ENCODE measurements at places on chromosomes 5 and 9.

DNA sequence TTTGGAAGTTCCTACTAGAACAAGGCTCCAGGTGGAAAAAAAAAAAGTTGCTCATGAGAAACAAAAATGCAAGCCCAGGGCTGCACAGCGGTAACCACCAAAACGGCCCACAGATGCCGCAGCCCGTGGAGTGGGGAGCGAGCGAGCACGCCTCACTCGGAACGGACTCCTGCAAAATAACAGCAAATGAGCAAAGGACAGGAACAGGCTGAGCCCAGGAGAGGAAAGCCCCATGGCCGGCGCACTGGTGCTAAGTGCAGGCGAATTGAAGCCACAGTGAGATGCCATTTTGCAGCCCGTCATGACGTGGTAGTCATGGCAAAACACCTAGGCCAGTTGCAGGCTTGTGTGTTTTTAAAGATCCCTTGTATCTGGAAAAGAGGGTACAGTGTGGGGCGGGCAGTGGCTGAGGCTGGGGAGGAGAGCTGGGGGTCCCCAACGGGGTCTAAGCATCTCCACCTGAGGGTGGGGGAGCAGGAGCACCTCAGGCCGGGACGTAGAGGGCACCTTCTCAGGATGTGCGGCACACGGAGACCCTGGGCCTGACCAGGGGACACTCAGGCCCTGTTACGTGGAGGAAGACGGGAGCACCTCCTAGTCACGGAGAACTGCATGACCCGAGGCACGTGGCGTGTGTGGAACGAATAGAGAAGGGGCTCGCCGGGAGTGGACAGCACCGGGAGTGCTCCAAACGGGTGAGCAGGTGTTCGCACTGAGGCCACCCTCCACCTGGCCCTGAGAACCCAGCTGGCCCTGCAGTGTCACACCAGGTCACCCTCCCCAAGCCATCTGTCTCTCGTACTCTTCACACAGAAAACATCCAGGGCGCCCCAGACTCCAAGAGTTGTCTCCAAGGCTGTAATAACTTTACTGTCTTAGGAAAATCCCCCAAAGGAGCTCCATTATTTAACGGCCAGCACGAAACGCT is 10.7 kb downstream of the GRM6 start:
- no peak for DNase-seq

DNA sequence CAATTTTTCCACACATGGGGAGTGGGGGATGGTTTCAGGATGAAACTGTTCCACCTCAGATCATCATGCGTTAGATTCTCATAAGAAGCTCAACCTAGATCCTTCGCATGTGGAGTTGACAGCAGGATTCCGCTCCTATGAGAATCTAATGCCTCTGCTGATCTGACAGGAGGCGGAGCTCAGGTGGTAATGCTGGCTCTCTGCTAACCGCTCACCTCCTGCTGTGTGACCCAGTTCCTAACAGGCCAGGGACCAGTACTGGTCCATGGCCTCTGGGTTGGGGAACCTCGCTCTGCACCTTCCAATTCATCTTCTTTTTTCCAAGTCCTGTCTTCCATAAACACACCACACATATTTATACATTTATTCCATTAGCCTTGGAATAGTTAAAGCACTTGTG is 33.0 kb downstream of the POU5F2 start:
- DNase-seq = no peak

- no peak for DNase-seq
These were observed 50.7 kb downstream of the SSBP2 start for GRCh38 chr5:81700166-81700565.

DNA sequence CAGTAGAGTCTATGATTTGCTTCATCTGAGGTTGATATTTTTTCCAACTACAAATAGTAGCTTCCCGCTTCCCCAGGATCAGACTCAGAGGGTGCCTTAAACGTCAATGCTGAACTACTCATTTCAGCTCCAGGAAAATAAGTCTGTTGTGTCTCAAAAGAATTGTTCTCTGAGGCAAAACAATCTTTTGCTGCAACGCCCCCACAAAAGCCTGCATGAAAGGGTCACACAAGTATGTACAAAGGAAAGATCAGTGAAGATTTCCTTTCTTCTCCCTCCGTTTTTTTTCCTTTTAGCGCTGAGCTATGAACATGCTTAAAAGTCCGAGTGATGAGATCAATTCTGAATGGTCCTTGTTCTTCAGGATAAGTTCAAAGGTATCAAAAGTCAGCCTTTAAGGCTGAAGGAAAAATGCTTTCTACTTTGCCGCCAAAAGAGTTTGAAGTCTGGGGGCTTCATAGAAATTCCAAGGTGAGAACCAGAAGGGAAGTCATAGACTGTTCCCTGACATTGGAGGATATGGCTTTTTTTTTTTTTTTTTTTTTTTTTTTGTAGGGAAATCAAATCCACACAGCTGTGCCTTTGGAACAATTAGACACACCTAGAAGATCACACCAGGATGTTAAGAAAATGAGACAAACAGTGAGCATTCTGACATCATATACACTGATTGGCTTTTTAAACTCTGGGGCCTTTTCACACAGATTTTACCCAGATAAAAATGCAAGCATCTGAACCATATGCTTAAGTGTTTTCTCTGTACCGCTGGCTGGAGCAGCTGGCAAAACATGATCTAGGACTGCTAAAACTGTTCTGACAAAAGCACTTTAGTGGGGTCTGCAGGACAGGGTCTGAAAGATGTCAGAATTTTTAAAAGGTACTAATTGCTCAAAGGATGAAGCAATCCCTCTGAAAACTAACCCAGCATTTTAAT is 329.3 kb downstream of the ENC1 start:
- no peak for DNase-seq

- DNase-seq = no peak
These were observed 83.9 kb upstream of the HCN1 start for GRCh38 chr5:45779874-45780671.

- DNase-seq = no peak
These were observed 129.7 kb upstream of the MTAP start for GRCh38 chr9:21672761-21673160.

DNA sequence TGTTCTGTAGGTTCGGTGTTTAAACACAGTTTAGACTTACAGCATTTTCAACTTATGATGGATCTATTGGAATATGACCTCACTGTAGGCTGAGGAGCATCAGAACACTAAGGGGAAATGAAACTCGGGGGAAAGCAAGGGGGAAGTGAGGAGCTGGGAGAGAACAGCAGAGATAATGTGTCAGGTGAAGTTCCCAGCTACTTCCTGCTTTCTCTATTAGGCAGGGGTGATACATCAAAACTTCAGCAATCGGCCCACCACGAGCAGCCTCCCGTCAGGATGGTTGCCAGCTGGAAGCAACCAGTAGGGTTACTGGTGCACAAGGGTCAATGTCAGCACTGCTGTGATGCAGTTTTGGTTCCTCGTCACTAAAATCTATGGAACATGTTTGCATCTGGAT is 34.3 kb downstream of the FAT2 start:
- DNase-seq = no peak

DNA sequence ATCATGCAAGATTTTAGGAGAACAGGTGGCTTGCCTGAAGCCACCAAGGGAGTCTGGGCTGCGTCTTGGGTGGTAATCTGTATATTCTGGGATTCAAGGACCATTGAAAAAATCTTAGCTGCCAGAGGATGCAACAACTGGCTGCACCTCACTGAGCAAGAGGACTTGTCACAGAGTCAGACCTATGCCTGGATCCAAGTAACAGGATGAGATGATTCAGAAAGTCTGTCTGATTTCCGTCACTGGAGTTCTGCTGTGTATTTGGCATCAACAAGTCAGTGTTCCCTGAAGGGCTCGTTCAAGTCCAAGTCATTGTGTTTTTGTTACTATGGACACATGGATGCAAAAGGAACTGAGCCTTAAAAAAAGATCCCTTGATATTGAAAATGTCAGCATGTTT is 37.8 kb upstream of the CARTPT start:
- no peak for DNase-seq

- DNase-seq = no peak
These were observed 48.8 kb upstream of the EGFL7 start for GRCh38 chr9:136613824-136614371.

DNA sequence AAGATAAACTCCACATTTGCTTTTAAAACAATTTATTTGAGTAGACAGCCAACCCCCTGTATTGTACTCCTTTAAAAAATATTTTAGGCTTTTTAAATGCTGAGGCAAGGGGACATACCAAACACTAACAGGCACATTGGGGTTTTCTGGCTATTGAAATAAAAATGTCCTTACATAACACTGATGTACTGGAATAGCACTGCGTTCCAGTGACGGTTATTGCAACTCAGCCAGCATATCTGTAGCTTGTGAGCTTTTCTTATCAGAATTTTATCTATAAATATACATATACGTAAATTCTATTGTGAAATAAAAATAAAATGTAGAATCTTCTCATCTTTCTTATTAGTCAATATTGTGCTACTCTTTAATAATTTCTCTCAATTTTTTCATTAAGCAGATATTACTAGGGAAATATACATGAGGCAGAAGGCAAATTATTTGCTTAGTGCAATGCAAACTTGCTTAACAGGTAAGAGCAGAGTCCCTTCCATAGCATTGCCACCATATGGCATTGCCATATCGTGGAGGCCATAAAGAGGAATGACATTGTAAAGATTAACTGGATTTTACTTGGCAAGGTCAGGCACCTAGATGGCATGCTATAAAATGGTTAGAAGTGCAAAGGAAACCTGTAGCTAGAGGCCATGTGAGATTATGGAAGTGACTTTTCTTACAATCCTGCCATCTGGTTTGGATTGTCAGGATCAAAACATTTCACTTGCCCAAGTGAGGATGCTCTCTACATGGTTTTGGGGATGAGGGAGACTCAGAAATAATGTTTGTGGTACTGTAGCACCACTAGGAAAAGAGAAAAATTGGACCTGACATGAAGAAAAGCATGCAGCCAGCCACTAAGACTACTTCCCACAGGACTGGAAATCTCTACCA is 94.8 kb upstream of the CDKN2B start:
- peak; percentile 77 for DNase-seq

DNA sequence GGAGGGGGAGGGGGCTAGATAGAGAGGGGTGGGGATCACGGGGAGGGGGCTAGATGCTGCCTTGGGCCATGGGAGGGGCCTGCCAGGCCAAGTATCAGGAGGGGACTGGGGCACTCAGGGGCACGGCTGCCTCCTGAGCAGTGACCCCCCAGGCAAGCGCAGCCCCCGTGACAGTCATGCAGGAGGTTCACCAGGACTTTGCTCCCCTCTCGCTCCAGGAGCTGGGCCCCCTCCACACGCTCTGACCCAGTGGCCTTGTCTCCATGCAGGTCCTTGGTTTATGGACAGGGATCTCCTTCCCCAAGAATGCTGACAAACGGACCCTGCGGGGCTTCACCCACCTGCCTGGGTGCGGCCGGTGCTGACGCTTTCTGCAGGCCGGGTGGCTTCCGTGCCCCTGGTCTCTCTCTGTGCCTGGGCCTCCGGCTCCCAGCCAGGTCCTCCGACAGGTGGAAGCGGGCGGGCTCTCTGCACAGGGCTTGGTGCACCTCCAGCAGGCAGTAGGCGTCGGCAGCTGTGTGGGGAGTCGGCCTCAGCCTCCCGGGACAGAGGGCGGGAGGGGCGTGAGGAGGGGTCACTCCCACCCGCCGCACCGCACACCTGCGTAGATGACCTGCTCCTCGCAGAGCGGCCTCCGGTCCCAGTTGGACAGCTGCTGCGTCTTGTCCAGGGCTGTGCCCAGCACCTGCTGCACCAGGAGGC is 46.8 kb upstream of the NRARP start:
- DNase-seq = no peak

- DNase-seq = no peak
These were observed 53.0 kb downstream of the CXXC5 start for GRCh38 chr5:139701056-139701741.

GRCh38 chr5:171453056-171453725 is 33.7 kb downstream of the FGF18 start:
- no peak for DNase-seq

DNA sequence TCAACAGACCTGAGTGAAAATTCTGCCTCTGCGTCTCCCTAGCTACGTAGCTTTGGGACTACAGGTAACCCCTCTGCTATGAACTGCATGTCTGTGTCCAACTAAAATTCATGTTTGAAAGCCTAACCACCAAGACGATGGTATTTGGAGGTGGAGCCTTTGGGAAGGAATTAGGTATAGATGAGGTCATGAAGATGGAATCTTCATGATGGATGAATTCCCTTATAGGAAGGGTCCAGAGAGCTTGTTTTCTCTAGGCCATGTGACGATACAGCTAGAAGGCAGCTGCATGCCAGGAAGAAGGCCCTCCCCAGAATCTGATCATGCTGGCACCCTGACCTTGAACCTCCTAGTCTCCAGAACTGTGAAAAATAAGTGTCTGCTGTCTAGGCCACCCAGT is 296.4 kb downstream of the SLIT3 start:
- DNase-seq = no peak

- peak; percentile 88 for DNase-seq
These were observed 73.5 kb downstream of the PPP2R2B start for GRCh38 chr5:146805081-146805480.

DNA sequence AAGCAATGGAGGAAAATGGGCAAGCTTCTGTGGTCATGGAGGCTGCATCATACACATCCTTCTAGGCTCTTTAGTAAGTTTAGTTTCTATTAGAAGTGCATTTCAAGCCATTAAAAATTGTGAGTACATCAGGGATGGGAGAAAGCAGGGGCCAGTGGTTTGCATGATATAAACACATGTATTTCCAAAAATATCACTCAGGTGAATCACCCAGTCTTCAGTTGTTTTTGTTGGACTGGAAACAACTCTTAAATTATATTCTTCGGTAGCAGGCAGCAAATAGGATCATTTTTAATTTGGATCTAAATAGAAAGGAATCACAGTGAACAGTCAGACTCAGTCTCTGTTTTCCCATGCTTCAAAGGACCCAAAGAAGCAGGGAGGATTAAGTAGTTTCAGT is 657.9 kb downstream of the TLR4 start:
- DNase-seq = peak; percentile 34

DNA sequence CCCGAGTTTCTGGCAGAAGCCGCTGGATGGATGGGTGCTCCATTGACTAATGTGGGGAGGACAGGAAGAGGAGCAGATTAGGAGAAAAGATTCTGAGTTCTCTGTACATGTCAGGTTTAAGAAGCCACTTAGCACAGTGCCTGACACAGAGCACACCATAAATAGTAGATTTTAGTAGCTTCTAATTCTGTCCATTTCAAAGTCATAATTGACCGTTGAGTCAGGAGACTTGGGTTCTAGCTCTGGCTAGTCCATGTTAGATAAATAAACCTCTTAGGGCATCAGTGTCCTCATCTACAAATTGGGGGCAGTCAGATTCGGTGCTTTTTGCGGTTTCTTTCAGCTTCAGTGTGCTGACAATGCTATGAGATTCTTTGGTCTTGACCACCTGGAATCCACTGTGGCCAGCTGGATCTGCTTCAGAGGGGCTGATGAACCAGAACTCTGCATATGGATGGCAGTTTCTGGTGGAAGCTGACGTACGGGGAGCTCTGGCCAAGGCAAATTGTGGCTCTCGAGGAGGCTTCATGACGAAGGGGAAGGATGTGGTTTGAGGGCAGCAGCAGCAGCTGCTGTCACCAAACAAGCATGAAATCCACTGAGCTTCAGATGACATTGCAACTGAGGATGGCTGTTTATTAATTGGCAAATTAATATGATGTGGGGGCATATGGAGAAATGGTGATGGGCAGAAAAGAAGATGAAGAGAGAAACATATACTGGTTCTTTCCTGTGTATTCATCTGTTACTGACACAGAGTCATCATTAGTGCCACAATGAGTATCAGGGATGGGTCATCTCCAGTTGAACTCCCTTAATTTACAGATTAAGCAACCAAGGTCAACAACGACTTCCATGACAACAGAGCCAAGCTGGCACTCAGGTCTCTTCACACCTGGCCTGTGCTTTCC is 134.4 kb downstream of the AOPEP start:
- peak; percentile 99 for DNase-seq

- DNase-seq = peak; percentile 66
These were observed 24.8 kb upstream of the IER5L start for GRCh38 chr9:129202613-129203555.
